ENCODE measurements at places on chromosomes 2 and 18.

- DNase-seq: no peak
Measured at GRCh38 chr2:68931799-68932198, 20.9 kb downstream of the GKN2 start.

DNA sequence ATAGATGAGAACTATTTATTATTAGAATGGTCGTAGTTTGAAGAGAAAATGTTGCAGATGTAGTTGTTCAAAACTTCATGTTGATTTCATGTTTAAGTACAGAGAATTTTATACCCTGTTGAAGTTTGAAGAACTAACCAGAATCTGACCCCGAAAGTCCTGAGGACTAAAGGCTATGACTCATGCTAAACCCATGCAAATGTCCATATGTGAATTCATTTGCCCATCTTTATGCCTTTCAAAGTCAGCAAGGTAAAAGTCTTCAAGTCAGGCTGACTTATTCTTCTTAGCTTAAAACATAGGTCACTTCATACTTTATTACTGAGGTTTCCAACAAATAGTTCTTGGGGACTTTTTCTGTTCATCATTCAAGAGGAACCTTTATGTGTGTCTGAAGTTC lies 185.5 kb downstream of the CCDC85A start:
- no peak for DNase-seq

- no peak for DNase-seq
Measured at GRCh38 chr2:66813525-66813924, 378.6 kb downstream of the MEIS1 start.

DNA sequence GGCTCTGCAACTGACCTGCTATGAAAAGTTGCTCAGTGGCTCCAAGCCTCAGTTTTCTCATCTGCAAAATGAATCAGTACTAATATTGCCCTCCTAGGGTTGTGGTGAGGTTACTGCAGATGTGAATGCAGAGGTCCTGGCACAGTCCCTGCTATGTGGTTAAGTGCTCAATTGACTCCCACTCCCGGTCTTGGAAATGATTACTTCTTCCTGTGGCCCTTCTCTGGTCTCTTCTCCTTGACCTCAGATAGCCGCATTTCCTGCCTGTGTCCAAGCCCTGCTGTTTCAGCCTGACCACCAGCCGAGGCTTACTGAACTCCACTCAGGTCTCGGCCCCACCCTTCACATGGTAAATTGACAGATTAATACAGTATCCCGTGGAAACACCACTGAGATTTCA lies 26.3 kb downstream of the CNGA3 start:
- no peak for DNase-seq

- DNase-seq: no peak
Measured at GRCh38 chr2:201621293-201621999, 21.9 kb downstream of the TMEM237 start.

- no peak for DNase-seq
Measured at GRCh38 chr2:151842830-151843690, 14.8 kb upstream of the ARL5A start.

GRCh38 chr2:217616936-217617335 lies 385.9 kb downstream of the TNS1 start:
- no peak for DNase-seq

DNA sequence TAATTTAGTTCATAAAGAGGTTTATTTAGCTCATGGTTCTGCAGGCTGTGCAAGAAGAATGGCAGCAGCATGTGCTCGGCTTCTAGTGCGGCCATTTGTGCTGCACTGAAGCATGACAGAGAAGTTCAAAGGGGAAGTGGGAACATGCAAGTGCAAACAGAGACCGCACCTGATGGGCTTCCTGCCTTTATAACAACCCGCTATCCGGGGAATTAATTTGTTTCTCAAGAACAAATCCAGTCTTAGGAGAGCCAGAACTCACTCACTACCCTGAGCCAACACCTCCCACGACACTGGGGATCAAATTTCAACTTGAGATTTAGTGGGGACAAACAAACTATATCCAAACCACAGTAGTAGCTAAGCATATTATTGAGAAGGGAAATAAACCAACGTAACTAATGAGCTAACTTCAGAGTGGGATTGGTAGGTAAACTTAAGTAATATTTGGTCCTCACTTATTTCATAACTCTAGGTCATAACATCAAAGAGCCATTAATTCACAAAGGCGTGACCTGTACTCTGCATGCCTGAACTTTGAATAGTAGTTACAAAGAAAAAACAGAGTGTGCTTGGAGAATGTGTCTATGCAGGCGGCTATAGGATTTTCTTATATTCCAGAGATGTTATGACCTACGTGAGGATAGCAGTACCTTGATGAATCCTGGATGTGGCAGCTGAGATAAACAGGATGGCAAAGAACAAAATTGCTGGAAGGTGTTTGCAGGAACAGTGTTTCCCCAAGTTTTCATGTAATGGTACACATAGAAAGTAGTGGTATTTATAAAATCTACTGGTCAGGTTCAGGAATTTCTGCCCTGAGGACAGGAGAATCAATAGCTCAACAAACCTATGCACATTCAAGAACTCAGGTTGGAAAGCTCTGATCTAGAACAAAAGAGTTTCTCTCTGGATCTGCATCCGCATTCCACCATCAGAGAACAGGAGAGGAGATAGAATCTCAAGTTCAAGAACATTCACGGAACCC lies 845.9 kb upstream of the ID2 start:
- no peak for DNase-seq

- no peak for DNase-seq
Measured at GRCh38 chr18:70428439-70428838, 139.6 kb downstream of the SOCS6 start.

DNA sequence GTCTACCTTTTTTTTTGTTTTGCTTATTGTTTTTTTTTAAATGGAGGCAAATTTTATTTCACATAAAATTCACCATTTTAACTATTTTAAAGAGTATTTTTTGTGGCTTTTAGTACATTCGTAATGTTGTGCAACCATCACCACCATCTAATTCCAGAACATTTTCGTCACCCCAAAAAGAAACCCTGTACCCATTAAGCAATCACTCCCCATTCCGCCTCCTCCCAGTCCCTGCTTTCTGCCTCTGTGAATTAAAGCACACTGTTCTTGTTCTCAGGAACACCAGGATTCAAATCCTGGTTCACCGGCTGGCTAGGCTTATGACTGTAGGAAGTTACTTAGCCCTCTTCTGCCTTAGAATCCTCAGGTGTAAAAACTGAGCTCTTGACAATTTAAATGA lies 36.9 kb upstream of the EPAS1 start:
- no peak for DNase-seq

GRCh38 chr2:217271813-217272212 lies 411.9 kb upstream of the TNP1 start:
- DNase-seq: no peak
